Panc1 (cell line): ENCODE measurements at places on chromosomes 12 and 14. TPM values are rescaled to one million over a fixed set of nuclear protein-coding genes. Genes with fewer than 3 reads are reported as not detected.

DNA sequence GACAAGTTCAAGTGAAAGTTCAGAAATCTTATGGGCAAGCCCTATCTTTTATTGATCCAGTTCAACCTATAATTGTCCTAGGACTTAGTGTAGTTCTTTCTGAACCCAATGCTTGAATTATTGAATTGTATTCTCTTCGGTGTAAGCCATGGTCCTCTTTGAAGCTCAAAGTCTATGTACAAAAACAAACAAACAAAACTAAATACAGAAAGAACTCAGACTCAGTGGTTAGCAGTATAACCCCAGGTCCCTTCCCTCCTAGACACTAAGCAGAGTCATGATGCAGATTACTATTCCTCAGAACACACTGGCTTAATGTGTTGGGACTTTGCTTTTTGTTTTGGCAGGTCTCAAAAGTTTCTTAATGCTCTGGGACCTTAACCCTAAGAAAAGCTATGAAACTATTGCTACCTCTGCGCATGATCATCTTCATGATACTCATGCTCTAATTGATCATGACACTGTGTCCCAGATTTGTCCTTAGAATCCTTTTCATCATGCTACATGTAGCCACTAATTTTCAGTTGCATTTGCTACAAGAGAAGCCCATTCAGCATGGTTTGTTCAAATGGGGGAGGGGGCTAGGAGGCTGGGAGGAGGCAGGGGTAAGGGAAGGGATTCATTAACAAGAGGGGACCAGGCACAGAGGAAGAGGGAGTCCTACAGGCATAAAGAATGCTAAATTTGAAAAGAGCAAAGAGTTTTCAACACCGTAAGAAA lies 35.1 kb upstream of the NAA30 start:
- DNase-seq, result no peak

- DNase-seq, result no peak
These were observed 3.4 kb downstream of the CDK2AP1 start for GRCh38 chr12:123267991-123268843.

DNA sequence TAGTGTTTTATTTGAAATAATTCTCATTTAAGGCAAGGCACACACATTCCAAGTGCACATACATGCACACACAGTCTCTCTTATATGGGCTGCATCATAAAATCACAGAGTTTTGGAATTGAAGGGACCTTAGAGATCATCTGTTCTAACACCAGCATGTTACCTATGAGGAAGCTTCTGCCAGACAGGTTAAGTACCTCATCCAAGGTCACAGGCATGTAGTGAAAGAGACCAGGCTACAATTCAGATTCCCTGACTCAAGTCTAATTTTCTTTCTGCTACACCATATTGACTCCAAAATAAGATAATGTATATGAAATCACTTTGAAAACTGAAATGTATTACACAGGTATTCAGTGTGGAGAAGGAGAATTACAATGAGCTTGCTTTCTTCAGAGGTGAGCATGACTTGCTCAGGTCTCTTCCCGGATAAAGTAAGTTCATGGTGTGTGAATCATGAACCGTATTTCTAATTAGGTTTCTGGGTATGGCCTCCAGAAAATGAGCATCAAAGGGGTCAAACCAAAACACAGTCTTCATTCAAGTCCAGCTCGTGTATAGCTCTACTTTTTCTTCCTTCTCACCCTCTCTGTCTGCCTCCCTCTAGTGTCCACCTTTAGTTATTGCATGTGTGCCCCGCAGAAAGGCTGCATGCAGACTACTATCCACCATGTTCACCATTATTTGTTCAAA lies 411.9 kb downstream of the FUT8 start:
- peak; percentile 55 for DNase-seq

The EML1 gene
- 35.3 TPM for total RNA-seq
